T-helper 2 cell (primary cell): ENCODE measurements at places on chromosomes 4 and X.
A peak's percentile ranks its signal among the peaks of the same experiment; 100 is the strongest.

GRCh38 chr4:70749313-70749712, 27.5 kb downstream of the RUFY3 start:
- peak; percentile 68 for DNase-seq

- no peak for DNase-seq
Measured at GRCh38 chr4:3660086-3660927, 105.9 kb upstream of the ADRA2C start.

DNA sequence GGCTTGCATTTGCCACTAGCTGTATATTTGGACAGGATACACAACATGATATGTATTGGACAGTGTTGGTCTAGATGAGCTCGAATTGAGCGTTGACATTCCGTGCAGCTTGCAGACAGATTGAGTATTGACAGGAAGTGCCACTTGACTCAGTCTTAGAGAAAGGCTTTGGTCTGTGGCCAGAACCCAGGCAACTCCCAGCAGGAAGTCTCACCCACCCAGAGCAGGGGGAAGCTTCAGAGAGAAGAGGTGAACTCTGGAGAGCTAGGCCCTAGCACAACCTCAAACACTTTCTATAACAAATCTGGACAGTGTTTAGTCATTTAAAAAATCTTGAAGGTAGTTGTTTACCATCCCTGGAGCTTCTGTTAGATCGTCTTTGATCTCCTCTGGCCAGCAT, 280.5 kb downstream of the FBXW7 start:
- DNase-seq, result peak; percentile 72

DNA sequence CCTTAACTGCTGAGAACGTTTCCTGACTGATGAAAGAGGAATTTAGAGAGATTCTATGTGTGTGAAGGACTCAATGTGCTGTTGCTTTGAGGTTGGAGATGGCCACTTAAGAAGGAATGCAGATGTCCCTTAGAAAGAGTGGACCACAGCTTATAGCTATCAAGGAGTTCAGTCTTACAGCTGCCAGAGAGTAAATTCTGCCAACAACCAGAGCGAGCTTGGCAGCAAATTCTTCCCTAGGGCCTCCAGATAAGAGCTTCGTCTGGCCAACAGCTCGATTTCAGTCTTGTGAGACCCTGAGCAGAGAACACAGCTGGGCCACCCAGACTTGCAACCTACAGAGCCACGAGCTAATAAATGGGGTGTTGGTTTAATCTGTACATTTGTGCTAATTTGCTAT, 21.8 kb downstream of the MID1 start:
- no peak for DNase-seq

GRCh38 chr4:182929296-182929695, 12.1 kb upstream of the DCTD start:
- DNase-seq, result no peak

GRCh38 chrX:134624046-134624430, 34.2 kb downstream of the PLAC1 start:
- no peak for DNase-seq

DNA sequence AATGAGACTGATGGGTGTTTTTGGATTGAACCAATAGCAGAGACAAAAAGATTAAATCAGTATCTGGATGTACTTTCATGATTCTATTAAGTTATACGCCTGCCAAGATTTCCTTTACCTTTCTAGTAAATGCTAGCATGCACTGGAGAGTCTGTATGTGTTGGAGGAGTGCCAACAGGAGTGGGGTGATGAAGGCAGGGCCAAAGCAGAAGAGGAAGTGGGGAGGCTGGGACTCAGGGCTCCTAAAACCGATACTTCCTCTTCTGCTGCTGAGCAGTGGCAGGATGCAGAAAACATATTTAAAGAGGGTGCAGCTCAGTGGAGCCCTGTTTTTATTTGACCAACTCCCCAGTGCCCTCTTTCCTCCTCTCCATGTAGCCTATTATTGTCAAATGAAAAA, 5.6 kb downstream of the CYSLTR1 start:
- peak; percentile 27 for DNase-seq
